HFFc6 (cell line): ENCODE measurements at places on chromosomes 11 and 22.

- no peak for DNase-seq
Measured at GRCh38 chr11:134406264-134407185, 5.5 kb downstream of the B3GAT1 start.

- peak; percentile 27 for DNase-seq
Measured at GRCh38 chr22:33919391-33920196, 682 bp downstream of the LARGE1 start.

DNA sequence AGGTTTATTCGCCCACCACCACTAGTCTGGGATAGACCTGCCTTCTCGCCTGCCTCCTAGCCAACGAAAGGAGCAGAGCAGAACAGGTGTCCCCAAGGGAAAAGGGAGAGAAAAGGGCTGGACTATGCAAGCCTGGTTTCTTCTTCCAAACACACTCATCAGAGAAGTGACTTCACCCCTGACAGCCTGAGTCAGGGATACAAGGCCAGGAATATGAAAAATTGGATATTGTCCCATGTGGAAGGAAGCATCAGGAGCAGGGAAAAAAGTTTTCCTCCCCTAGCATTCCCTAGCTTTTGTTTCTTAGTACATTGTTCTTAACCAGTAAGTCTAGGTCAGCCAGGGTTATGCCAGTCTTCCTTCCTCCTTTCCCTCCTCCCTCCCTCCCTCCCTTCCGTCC lies 56.9 kb upstream of the TNRC6B start:
- no peak for DNase-seq

DNA sequence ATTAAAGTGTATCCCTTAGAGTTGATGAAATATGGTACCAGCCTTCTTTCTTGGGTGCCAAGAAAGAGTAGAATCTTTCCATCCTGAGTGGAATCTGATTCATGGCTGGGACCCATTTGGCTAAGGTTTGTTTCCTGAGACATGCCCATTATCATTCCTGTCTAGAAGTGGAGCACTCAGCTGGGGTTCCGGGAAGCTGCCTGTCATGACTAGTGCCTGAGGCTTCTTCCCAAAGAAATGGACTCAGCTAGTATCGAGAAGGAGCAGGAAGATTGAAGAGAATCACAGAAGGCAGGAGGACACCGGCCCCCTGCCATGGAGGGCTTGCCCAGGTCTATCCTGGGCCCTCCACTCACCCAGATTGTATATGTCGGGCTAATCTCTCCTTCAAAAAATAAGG lies 57.6 kb downstream of the KREMEN1 start:
- no peak for DNase-seq

- DNase-seq: no peak
Measured at GRCh38 chr11:33881651-33882503, 10.0 kb downstream of the LMO2 start.

DNA sequence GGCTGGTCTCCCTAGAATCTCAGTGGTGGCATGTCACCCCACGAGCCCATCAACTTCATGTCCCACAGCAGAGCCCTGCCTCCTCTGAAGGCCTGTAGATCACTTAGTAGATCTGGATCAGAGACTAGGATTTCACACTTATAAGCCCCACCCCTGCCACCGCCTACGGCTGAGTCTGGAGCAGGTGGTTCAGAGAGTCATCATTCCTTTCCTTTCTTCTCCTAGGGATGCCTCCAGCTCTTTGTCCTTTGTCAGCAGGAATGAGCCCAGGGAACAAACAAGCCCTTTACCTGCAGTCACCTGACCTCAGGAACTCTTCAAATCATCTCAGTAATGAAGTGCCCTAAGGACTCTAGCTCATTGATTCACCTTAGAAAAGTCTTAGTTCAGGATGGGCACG lies 37.8 kb downstream of the SCGB1A1 start:
- DNase-seq: no peak

DNA sequence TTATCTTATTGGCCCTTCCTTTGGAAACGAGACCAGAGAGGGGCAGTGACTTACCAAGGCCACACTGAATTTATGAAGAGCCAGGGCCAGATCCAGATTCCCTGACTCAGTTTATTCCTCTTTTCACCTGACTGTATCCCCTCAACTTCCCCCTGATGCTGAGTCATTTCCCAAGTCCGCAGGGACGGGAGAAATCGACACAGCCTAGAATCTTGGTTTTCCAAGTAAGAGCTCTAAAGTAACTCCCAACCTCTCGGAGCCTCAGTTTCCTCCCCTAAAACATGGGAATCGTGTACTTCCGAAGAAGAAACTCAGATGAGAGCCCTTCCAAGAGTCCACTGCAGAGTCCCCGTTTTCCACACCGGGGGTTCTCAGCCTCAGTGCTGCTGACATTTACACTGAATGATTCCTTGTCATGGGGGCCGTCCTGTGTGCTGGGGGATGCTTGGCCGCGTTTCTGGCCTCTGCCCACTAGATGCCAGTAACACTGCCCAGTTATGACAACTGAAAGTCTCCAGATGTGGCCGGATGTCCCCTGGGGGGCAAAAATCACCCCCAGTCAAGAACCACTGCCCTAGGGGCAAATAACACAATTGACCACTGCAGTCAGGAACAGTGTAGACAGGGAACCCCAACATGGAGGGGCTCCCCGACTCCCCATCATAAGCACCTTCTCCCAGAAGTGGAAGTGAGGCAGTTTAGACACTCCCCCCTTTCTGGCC lies 11.2 kb downstream of the MPST start:
- no peak for DNase-seq

DNA sequence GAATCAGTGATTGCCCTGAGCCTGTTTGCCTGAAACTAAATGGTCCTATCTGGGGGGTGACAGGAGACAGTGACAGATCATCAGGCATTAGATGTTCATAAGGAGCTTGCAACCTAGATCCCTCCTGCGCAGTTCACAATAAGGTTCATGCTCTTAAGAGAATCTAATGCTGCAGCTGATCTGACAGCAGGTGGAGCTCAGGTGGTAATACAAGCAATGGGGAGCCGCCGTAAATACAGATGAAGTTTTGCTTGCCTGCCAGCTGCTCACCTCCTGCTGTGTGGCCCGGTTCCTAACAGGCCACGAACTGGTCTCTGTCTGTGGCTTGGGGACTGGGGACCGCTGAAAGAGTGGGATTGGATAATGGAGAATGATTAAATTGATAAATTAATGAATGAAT lies 14.0 kb downstream of the NOX4 start:
- DNase-seq: no peak

GRCh38 chr22:45029501-45029900 lies 19.7 kb upstream of the PHF21B start:
- no peak for DNase-seq

- DNase-seq: no peak
Measured at GRCh38 chr11:28529046-28529445, 420.9 kb downstream of the METTL15 start.

GRCh38 chr22:48245196-48245485 lies 1482.7 kb downstream of the TBC1D22A start:
- DNase-seq: no peak
